ENCODE measurements at places on chromosomes 13 and 19. TPM values are rescaled to one million over a fixed set of nuclear protein-coding genes. Genes with fewer than 3 reads are reported as not detected.
A peak's percentile ranks its signal among the peaks of the same experiment; 100 is the strongest.

GRCh38 chr19:1610579-1610978 lies 5.3 kb upstream of the UQCR11 start:
- DNase-seq = no peak
- H3K27ac ChIP-seq = no peak overlapping the region
- H3K4me3 ChIP-seq = no peak overlapping the region

Gene CGB8
- not detected for total RNA-seq

GRCh38 chr19:50358483-50359327 lies 6.7 kb downstream of the NAPSA start:
- H3K4me1 ChIP-seq = no peaks in the 10 kb centered on the region
- H3K27ac ChIP-seq = no peak overlapping the region
- H3K4me3 ChIP-seq = no peak overlapping the region

Gene CGB2
- not detected for total RNA-seq

GRCh38 chr13:45527699-45528462 lies 63.1 kb downstream of the COG3 start:
- peaks cover 12% of the 10 kb centered on the region for H3K36me3 ChIP-seq
- no peaks in the 10 kb centered on the region for H3K4me1 ChIP-seq
- no peaks in the 10 kb centered on the region for H3K27me3 ChIP-seq
- H3K4me3 ChIP-seq = no peak overlapping the region
- H3K27ac ChIP-seq = no peak overlapping the region

Gene KEAP1
- total RNA-seq = 62.8 TPM

DNA sequence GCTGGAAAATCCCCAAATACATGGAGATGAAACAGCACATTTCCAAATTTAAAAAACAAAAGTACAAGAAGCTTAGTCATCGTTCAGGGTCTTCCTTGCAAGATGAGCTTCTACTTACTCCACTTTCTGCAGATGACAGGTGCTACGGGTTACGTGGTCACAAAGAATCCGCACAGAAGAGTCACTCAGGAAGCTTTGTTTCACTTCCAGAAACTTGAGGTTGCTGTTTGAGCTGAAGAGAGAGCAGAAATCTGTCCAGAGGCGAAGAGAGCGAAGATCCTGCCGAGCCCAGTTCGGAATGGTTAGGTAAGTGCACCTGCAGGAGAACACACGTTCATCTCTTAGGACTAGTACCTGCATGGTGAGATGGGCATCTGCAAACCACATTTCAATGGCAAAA lies 9.4 kb downstream of the NLRP7 start:
- no peak overlapping the region for H3K27ac ChIP-seq
- no peak overlapping the region for H3K4me3 ChIP-seq
- no peaks in the 10 kb centered on the region for H3K36me3 ChIP-seq
- DNase-seq = no peak
- H3K27me3 ChIP-seq = no peaks in the 10 kb centered on the region

- DNase-seq = no peak
- H3K27me3 ChIP-seq = no peaks in the 10 kb centered on the region
- H3K36me3 ChIP-seq = no peaks in the 10 kb centered on the region
- no peak overlapping the region for H3K4me3 ChIP-seq
- no peaks in the 10 kb centered on the region for H3K4me1 ChIP-seq
Measured at GRCh38 chr13:62696490-62696889, 1280.8 kb upstream of the PCDH20 start.

Gene BICRA
- 17.9 TPM for total RNA-seq

Gene LONP1
- 46.4 TPM for total RNA-seq

DNA sequence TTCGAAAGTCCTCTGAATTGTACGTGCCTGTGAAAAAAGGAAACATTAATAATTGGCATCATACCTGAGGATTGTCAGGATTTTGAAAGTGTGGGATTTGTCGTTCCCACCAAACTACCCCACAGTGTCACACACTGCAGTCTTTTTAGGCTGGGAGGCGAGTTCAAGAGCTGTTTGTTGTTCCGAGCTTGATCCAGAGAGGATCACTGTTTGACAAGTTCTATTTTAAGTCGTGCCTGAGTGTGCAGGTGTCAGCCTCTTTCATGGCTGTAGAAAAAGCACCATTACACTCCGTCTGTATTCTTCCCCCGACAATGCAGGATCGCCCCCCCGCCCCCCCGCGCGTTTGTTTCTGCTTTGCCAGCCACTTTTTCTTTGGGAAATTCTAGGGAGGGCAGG lies 635 bp upstream of the NBEA start:
- H3K27ac ChIP-seq = no peak overlapping the region
- DNase-seq = no peak
- H3K4me3 ChIP-seq = peak overlapping the region; percentile 57
- no peaks in the 10 kb centered on the region for H3K27me3 ChIP-seq

GRCh38 chr19:41882568-41883462 lies at the start of gene ARHGEF1:
Gene ARHGEF1, plus strand, starts transcription at chr19:41883184. Its CDS starts 4,899 bp downstream, at chr19:41888083.
- no peaks in the 10 kb centered on the region for H3K36me3 ChIP-seq
- H3K27me3 ChIP-seq = no peaks in the 10 kb centered on the region
- H3K4me3 ChIP-seq = peak within 1 kb of the TSS; percentile 95
- peak; percentile 77 for DNase-seq

DNA sequence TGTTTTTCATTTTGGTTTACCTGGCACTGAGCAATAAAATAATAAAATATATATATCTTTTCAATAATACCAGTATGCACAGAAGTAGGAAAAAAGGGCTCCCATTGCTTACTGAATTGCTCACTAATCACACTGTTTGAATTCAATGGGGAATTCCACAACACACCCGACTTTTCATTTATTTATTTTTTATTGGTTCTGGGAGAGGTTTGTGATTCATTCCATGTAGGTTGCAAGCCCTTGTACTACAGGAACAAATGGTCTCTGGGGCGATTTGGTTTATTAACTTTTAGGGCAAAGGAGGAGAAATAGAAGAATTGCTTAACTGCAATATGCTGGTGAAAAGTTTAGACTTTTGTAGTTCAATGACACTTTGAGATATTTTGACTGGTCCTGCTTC lies 207.4 kb downstream of the DCT start:
- H3K4me1 ChIP-seq = no peaks in the 10 kb centered on the region
- H3K36me3 ChIP-seq = no peaks in the 10 kb centered on the region
- H3K4me3 ChIP-seq = no peak overlapping the region
- no peak for DNase-seq

GRCh38 chr19:16880884-16881554 lies 7.8 kb upstream of the F2RL3 start:
- no peak for DNase-seq
- H3K4me3 ChIP-seq = no peak overlapping the region
- H3K27ac ChIP-seq = no peak overlapping the region
- H3K27me3 ChIP-seq = no peaks in the 10 kb centered on the region

- H3K4me3 ChIP-seq = no peak overlapping the region
- H3K27ac ChIP-seq = no peak overlapping the region
- DNase-seq = no peak
- no peaks in the 10 kb centered on the region for H3K36me3 ChIP-seq
- H3K4me1 ChIP-seq = no peaks in the 10 kb centered on the region
Measured at GRCh38 chr13:99351772-99352171, 44.6 kb upstream of the GPR183 start.

GRCh38 chr13:36421447-36421846 lies 10.8 kb upstream of the CCNA1 start:
- H3K4me1 ChIP-seq = no peaks in the 10 kb centered on the region
- no peak for DNase-seq
- no peak overlapping the region for H3K27ac ChIP-seq
- H3K27me3 ChIP-seq = peaks cover 2% of the 10 kb centered on the region
- H3K36me3 ChIP-seq = no peaks in the 10 kb centered on the region

DNA sequence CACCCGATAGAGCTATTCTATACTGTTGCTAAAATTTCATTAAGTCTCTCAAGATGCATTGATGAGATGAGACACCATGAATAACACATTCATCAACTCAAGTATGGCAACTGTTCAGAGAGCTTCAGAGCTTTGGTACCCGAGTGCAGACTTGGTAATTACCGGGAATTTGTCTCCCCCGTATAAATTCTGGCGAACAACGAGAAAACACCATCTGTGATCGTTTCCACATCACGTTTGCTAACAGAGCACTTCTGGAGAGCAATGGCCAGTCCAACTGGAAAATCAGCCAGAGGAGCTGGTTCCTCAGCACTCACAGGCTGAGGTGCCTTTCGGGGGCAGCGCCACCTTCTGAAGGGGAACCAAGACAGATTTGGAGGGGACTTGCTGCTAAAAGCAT lies 40.2 kb downstream of the SUGP2 start:
- no peak overlapping the region for H3K27ac ChIP-seq
- H3K4me3 ChIP-seq = no peak overlapping the region
- peaks cover 8% of the 10 kb centered on the region for H3K36me3 ChIP-seq
- no peaks in the 10 kb centered on the region for H3K27me3 ChIP-seq
- H3K4me1 ChIP-seq = no peaks in the 10 kb centered on the region

Gene SHISA2
- 0.66 TPM for total RNA-seq

Data from aorta (tissue), 5 donors.